ENCODE measurements at places on chromosomes 7 and 10. TPM values are rescaled to one million over a fixed set of nuclear protein-coding genes. Genes with fewer than 3 reads are reported as not detected.

CYREN gene
- 36.2 TPM for total RNA-seq

SAMD9 gene
- 0.04 TPM for total RNA-seq

HOXA6 gene
- not detected for total RNA-seq

RNF32 gene
- total RNA-seq: 1.0 TPM

NXPH1 gene
- total RNA-seq: 0.37 TPM

SVIL gene
- 14.5 TPM for total RNA-seq

CPA4 gene
- total RNA-seq: not detected

COL1A2 gene
- 47.8 TPM for total RNA-seq

CLRN3 gene
- not detected for total RNA-seq

UPP1 gene
- total RNA-seq: 46.1 TPM

SFTPA1 gene
- not detected for total RNA-seq

GSTK1 gene
- 51.9 TPM for total RNA-seq

STAM gene
- 21.6 TPM for total RNA-seq

PRSS58 gene
- not detected for total RNA-seq

EBF3 gene
- 1.4 TPM for total RNA-seq

TLX1 gene
- 0.11 TPM for total RNA-seq

MSMB gene
- 0.89 TPM for total RNA-seq

CCM2 gene
- 42.4 TPM for total RNA-seq

HNRNPH3 gene
- total RNA-seq: 21.9 TPM

HECTD2 gene
- total RNA-seq: 9.3 TPM

WEE2 gene
- total RNA-seq: not detected

IFIT1B gene
- total RNA-seq: not detected

ITPRID1 gene
- total RNA-seq: 0.18 TPM

IMPDH1 gene
- total RNA-seq: 27.2 TPM

RBP3 gene
- total RNA-seq: not detected

YWHAG gene
- total RNA-seq: 91.8 TPM

UNCX gene
- not detected for total RNA-seq

PNLIP gene
- not detected for total RNA-seq

DIP2C gene
- total RNA-seq: 7.2 TPM

NPFFR1 gene
- total RNA-seq: not detected

NPVF gene
- not detected for total RNA-seq

MPP7 gene
- total RNA-seq: 2.1 TPM

CPEB3 gene
- total RNA-seq: 0.92 TPM

LLCFC1 gene
- total RNA-seq: not detected

TUBB8 gene
- 2.5 TPM for total RNA-seq

RUFY2 gene
- 8.2 TPM for total RNA-seq

CFTR gene
- total RNA-seq: 0.04 TPM

ZSWIM8 gene
- 21.8 TPM for total RNA-seq

ACTL6B gene
- 0.90 TPM for total RNA-seq

GPR85 gene
- not detected for total RNA-seq

MPLKIP gene
- 35.8 TPM for total RNA-seq

TMEM213 gene
- total RNA-seq: not detected

Data from H7 (cell line).